ENCODE measurements at places on chromosomes 2 and 18. TPM values are rescaled to one million over a fixed set of nuclear protein-coding genes. Genes with fewer than 3 reads are reported as not detected.

- no peak for DNase-seq
Measured at GRCh38 chr18:22428672-22429071, 11.0 kb upstream of the CTAGE1 start.

DNA sequence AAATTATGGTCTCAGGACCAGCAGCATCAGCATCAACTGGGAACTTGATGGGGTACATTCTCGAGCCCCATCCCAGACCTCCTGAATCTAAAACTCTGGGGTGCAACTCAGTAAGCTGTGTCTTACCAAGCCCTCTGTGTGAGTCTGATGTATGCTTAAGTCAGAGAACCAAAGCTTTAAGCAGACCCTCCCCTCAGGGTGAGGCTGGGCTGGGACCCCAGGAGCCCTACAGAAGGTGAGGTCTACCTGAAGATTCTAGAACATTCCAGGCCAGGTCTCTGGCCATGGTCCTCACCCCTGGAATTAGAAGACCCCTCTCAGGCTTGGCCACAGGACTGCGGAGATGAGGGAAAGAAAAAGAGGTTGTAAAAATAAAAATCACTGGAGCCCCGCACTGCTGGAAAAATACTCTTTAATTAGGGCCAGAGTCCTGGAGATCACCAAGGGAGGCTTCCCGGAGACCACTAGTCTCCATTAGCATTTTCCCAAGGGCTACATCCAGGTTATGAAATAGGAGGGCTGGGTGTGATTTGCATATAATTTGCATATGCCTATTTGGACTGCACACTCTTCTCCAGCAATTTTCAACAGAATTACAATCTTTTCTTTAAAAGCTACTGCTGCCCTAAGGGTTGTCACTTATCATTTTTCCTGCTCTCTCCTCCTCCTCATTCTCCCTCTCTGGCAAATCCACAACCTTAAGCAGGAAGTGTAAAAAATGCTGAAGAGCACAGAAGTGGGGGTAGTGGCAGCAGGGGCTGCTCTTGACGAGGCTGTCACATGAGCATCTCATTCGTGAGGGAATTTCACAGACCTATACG is 100.2 kb downstream of the ZBTB7C start:
- no peak for DNase-seq

DNA sequence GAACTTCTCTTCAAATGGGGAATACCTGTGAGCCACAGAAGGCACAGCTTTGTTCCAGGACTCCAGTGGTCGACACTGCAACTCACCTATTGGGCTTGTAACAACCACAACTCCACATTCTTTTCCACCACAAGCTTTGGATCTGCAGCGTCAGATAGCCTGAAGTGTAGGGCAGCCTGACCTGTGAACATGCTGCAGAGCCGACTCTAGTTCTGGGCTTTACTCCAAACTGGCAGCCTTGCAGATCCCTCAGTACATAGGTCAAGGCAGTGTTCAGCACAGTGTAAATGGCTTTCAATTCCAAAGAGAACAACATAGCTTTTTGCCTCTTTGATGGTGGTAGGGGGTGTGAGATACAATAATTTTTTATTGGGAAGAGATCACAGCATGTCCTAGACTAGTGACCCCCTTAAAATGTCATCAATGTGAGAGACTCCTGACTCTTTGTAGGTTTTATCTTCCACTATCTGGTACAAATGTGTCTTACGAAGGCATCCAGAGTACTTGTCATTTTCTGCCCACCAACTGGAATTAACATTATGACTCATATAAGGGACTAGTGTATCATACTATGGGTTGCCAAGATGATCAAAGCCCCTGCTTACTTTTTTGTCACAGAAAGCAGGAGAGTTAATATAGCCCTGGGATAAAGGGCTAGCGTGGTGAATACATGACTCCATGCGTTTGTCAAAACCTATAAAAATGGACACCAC is 149.8 kb downstream of the COPS8 start:
- DNase-seq, result no peak

- no peak for DNase-seq
Measured at GRCh38 chr2:127694986-127695385, 6.3 kb upstream of the SFT2D3 start.

GRCh38 chr18:12934454-12935071 is 13.2 kb upstream of the SEH1L start:
- no peak for DNase-seq

DNA sequence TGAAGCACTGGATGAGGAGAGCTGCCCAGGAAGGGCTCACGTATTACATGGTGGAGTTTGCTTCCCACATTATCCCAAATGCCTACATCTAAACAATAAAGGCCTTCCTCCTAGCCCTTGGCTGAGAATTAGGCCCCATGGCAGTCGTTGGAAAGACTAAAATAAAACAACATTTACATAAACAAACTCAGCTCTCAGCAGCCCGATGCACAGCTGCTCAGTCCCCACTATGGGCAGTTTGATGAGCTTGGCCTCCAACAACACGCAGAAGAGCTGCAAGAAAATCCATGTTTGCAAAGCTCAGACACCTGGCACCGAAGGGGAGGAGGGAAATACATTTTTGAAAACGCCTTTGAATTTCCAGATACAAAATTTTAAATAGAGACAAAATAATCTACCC is 352.4 kb downstream of the EIPR1 start:
- no peak for DNase-seq

- DNase-seq, result no peak
Measured at GRCh38 chr18:2891526-2892431, 45.0 kb downstream of the EMILIN2 start.

- DNase-seq, result no peak
Measured at GRCh38 chr18:4631239-4631638, 176.1 kb upstream of the DLGAP1 start.

DNA sequence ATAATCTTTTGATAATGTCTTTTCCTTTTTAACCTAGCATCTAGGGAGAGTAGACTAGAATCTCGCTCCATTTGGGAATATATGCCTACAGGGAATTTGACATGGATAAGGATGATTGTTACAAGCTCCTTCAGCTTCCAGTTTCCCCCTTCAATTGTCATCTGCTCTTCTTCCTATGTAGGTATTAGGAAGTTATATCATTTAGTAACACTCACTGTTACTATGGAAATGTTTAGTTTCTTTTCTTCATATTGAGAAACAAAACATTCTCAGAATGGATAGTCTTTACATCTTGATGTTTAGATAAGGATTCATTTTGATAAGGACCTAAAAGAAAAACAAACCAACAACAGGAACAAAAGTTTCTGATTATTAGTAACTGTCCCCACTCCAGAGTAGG is 127.6 kb downstream of the PHLPP1 start:
- DNase-seq, result no peak

DNA sequence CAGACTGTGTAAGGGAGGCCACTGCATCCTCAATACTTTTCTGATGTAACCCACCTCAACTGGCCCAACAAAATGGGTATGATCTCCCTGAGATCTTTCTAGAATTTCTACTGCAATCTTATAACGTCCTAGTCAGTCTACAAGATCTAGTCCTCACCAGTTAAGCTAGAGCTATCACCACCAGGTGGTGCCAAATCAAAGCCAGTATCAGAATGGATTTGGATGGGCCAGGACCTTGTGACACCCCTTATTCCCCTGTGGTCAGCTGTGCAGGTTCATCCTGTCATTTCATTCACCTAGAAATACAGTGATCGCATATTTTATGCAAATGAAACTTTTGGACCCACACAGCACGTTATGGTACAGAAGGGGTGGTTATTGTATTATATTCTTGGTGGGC is 90.3 kb downstream of the OLA1 start:
- DNase-seq, result no peak

DNA sequence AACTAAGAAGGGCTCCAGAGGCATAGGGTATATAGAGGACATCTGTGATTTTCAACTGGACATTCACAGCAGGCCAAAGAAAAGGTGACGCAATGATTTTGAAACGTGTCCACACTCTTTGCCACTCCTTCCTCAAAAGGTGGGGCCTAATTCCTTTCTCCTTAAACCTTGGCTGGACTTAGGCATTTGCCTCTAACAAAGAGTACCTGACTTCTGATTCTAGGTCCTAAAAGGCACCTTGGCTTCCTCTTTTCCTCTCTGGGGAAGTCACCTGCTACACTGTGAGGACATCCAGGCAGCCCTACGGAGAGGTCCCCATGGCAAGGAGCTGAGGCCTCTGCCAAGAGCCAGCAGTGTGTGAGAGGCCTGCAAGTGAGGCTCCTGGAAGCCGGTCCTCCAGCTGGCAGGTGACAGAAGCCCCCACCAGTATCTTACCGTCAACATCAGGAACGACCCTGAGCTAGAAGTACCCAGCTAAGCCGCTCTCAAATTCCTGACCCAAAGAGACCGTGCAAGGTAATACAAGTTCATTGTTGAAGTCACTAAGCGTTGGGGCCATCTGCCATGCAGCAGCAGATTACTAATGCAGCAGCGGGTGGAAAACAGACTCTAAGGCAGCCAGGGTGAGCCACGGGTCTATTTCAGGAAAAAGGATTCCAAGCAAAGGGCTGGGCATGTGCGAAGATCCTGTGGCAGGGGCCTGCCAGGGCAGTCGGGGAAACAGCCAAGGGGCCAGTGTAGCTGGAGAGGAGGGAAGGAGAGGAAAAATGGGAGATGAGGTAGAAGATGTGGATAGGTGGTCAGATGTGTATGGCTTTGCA is 7.4 kb upstream of the HES6 start:
- DNase-seq, result no peak

GRCh38 chr2:101690547-101691152 is 6.9 kb upstream of the MAP4K4 start:
- DNase-seq, result no peak

Gene SCYGR4
- total RNA-seq, result not detected

DNA sequence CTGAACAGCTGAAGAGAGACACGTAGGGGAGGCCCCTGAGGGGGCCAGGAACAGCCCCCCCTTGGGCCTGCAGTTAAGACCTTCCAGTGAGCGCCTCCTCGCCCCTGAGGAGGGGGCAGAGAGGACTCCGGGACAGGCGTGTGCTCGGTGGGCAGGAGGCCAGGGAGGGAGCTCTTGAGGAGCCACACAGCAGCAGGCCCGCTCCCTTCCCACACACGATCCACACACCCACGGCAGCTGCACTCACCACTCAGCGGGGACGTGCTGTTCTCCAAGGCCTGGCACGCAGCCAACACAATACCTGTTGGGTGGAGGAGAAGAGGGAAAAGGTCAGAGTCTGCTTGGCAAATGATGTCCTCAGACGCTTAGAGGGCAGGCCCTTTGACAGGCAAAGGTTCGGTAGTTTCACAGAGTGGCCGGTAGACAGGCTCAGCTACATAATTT is 39.0 kb downstream of the TGFA start:
- DNase-seq, result no peak

DNA sequence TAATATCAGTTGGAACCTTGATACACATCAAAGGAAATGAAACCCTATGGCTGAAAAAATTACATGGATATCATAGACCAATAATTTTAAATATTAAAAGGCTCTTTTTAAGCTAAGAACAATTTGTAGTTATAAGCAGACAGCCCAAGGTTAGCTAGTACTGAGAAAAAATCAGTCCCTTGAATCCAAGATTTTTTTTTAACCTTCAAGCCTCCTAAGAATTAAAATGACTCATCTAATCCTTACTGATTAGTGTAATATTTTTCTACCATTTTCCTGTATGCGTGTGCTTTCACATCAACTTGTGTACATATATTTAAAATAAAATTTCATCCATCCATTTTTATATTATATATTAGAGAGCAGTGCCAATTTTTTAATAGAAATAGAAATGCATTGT is 1004.9 kb upstream of the ZEB2 start:
- no peak for DNase-seq

- DNase-seq, result no peak
Measured at GRCh38 chr18:69282371-69282770, 118.3 kb upstream of the DOK6 start.

Gene SCTR
- total RNA-seq, result not detected

DNA sequence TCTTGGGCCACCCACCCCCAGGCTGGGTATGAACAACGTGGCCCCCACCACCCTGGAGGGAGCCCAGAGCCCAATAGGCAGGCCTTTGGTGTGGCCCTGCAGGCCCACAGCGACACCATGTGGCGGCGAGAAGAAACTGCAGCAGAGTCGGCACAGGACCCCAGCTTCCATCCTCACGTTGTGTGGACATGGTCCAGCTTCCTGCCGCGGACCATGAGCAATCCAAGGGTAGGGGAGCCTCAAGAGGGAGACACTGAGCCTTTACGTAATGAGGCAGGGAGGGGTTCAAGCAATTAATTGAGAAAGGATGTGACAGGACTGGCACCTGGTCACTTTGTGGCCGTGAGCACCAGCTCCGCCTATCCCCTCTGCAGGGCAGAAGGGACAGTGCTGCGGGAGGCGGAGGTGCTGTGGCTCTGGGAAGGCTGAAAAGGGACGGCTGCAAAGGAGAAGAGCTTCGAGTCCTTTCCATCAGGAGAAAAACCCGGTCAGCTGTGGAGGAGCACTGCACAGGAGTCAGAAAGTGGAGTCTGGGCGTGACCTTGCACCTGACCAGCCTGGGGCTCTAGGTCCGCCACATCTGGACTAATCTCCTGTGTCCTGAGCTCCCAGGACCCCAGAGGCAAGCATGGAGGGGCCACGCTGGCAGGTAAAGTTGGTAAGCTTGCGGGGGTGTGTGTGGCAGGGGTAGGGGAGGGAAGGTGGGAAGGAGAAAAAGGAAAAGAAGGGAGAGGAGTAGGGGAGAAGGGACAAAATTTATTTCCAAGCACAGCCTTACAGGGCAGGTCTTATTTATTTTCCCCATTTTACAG is 44.9 kb downstream of the TMEM37 start:
- no peak for DNase-seq

Data from esophagus squamous epithelium (tissue), 5 donors.